Bronchus fibroblast of lung (primary cell): ENCODE measurements at places on chromosomes 6 and 20. TPM values are rescaled to one million over a fixed set of nuclear protein-coding genes. Genes with fewer than 3 reads are reported as not detected.

The NRSN1 gene
- total RNA-seq = not detected in 2 replicates

The LTA gene
- not detected in 2 replicates for total RNA-seq

The ISM1 gene
- total RNA-seq = under 0.01 and 0.15 TPM in 2 replicates

The SIRPG gene
- not detected in 2 replicates for total RNA-seq

The TRAPPC3L gene
- not detected in 2 replicates for total RNA-seq
